Activated T-helper 1 cell treated with anti-CD3 and anti-CD28 coated beads, Interleukin-12 subunit alpha, Interleukin-12 subunit beta, Interleukin-2, Interleukin-4 antibody, amounts not matched to agents 30 ng/mL and 10 ng/mL and 1 ng/mL, durations not matched to agents 14 hours and 24 hours and 36 hours (primary cell): ENCODE measurements at places on chromosomes 1 and 21. TPM values are rescaled to one million over a fixed set of nuclear protein-coding genes. Genes with fewer than 3 reads are reported as not detected.
A peak's percentile ranks its signal among the peaks of the same experiment; 100 is the strongest.

Gene RGS18
- total RNA-seq, result not detected in 2 replicates

Gene L1TD1
- not detected in 2 replicates for total RNA-seq

Gene PCP4
- not detected in 2 replicates for total RNA-seq

Gene WDR64
- not detected in 2 replicates for total RNA-seq

Gene KIF14
- total RNA-seq, result 11.5 and 12.5 TPM in 2 replicates

Gene KLF17
- not detected in 2 replicates for total RNA-seq

Gene GLUL
- total RNA-seq, result 89.6 and 101 TPM in 2 replicates

Gene MXRA8
- 0.18 and 0.20 TPM in 2 replicates for total RNA-seq

Gene ANKRD45
- not detected in 2 replicates for total RNA-seq

Gene OBSCN
- 15.0 and 15.2 TPM in 2 replicates for total RNA-seq

Gene GJA5
- not detected in 2 replicates for total RNA-seq

Gene MED8
- total RNA-seq, result 43.0 and 48.5 TPM in 2 replicates

Gene C1orf226
- total RNA-seq, result not detected in 2 replicates

GRCh38 chr1:182385885-182386853 lies 5.4 kb downstream of the GLUL start:
- no peak for DNase-seq

GRCh38 chr1:116168277-116169032 lies 57.3 kb downstream of the MAB21L3 start:
- peak; percentile 76 for DNase-seq

DNA sequence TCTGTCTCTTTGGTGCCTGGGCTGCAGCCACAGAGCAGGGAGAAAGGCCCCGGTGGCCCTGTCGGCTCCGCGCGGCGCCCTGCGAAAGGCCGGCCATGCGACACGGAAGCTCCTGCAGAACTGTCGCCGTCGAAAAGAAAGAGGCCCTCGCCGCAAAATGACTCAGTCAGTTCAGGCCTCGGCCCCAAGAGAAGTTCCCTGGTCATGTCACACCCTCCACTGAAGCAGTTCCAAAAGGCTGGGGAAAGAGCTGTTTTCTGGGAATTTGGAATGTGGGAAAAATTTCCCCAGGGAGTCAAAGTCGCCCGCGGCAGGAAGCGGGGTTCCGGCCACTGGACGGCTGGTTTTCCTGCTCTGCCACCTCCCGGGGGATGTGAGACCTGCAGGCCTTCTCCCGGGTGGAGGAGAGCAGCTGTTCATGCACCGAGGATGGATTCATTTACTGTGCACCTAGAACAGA lies 115.8 kb upstream of the ZNF678 start:
- DNase-seq, result no peak

DNA sequence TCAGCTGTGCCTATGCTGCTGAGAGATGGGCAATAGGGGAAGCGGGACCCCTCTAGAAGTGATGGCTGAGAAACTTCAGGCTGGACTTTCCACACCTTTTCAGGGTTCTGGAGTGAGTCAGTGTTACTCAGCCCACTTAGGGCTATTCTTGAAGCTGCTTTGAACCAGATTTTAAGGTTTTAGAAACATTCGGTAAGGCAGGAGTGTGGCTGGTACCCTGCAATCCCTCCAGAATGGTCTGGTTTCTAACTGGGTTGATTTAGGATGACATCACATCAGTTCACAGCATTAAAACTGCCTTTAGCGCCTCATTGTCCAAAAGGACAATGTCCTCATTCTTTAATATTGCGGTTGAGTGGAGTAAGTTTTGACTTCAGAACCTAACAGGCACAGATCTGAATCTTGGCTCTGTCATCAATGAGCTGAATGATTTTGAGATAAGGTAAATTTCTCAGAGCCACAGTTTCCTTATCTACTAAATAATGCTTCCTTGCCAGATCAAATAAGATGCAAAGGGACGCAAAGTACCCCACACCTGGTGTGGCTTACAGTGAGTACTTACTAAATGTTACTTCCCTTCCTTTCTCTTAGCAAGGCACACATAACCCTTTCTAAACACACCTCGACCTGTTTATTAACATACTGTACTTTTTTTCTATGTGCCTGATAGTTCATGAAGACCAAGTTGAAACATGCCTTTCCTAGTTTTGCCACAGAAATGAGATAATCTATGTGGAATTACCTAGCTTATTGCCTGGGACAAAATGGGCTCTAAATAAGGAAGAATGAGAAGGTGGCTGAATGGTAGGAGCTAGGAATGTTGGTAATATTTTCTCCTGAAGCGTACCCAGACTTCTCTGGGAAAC lies 209.8 kb downstream of the ROR1 start:
- DNase-seq, result no peak

DNA sequence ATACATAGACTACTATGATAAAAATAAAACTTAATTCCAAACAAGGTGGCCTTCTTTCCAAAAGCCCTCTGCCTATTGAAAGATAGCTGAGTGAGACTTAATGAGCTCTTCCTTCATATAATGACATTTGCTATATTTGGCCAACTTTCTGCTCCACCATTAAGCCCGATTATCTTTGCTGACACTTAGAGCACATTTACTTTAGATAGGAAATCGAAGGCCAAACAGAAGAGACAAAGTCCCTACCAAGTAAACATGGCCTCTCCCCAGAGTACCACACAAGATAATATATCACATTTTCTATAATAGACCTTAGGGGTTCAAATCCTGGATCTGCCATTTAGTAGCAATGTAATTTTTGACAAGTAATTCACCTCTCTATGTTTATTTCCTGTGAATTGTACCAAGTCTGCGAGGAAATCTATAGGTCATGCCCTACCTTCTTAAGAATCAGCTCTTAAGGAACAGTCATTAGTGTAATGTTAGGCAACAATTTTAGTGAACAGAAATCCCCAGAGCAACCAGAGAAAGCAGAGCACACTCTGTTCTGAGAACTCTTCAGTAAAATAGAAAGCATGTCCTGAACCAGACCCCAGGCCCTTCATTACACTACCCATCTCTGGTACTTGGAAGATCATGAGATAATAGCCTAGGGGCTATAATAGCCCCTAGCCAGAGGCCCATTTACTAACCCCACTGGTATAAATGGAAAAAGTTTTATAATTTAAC lies 17.3 kb upstream of the COA6 start:
- DNase-seq, result no peak

DNA sequence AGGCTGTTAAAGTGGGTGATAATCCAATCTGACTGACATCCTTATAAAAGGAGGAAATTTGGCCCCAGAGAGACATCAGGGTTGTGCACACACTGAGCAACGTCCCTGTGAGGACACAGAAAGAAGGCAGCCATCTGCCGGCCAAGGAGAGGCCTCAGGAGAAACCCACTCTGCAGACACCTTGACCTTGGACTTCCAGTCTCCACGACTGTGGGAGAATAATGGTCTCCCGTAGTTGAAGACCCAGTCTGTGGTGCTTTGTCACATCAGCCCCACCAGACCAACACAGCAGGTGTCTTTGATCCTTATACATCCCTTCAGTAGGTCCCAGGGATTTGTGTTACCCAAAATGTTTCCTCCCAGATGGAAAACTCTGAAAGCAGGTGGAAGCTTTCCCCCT lies 4.2 kb upstream of the DNAJC28 start:
- no peak for DNase-seq

GRCh38 chr1:50246869-50247268 lies 138.1 kb downstream of the ELAVL4 start:
- no peak for DNase-seq

DNA sequence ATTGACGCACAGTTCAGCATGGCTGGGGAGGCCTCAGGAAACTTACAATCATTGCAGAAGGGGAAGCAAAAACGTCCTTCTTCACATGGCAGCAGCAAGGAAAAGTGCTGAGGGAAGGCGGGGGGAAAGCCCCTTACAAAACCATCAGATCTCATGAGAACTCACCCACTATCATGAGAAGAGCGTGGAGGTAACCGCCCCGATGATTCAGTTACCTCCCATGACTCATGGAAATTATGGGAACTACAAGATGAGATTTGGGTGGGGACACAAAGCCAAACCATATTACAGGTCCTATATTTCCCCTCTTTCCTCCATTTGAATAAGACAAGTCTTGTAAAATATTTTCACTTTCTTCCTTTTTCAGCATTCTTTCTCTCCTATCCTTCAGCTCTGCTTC lies 7.7 kb upstream of the TTLL7 start:
- DNase-seq, result no peak

DNA sequence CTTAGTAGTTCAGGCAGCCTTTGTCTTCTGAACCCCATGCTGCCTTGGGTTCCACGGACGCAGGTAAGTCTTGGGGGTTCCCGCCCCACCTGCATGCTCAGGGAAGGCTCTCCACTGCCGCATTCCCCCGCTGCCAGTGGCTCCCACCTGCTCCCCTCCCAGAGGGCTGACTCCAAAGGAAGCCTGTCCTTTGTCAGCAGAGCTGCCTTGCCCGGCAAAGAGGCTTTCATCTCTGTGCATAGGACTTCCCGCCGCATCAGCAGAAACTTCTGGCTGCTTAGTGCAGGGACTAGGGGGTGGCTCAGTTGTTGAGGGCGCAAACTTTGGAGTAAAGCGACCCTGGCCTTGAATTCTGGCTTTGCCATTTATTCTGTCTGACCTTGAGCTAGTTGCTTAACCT lies 25.2 kb upstream of the ACTL8 start:
- DNase-seq, result no peak

DNA sequence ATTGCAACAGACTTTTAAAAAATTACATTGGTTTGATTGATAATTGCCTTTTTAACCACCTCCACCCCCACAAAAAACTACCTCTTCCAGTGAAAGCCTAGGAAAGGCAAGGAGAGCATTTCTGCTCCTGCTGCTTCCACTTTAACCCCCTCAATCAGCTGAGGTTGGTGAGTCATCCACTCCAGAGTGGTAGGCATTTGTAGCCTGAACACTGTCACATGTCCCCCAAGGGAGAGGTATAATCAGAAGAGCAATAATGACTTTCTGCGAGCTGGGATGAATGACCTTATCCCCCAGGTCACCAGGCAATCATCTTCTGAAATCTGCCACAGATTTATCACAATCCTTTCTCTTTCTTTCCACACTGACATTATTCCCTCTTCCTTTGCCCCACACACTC lies 126.6 kb upstream of the CAMK1G start:
- no peak for DNase-seq

GRCh38 chr1:118290571-118290970 lies 105.5 kb upstream of the SPAG17 start:
- no peak for DNase-seq

GRCh38 chr1:58584082-58584895 lies 7.2 kb upstream of the TACSTD2 start:
- no peak for DNase-seq

GRCh38 chr1:232568331-232568852 lies 61.5 kb downstream of the SIPA1L2 start:
- no peak for DNase-seq

DNA sequence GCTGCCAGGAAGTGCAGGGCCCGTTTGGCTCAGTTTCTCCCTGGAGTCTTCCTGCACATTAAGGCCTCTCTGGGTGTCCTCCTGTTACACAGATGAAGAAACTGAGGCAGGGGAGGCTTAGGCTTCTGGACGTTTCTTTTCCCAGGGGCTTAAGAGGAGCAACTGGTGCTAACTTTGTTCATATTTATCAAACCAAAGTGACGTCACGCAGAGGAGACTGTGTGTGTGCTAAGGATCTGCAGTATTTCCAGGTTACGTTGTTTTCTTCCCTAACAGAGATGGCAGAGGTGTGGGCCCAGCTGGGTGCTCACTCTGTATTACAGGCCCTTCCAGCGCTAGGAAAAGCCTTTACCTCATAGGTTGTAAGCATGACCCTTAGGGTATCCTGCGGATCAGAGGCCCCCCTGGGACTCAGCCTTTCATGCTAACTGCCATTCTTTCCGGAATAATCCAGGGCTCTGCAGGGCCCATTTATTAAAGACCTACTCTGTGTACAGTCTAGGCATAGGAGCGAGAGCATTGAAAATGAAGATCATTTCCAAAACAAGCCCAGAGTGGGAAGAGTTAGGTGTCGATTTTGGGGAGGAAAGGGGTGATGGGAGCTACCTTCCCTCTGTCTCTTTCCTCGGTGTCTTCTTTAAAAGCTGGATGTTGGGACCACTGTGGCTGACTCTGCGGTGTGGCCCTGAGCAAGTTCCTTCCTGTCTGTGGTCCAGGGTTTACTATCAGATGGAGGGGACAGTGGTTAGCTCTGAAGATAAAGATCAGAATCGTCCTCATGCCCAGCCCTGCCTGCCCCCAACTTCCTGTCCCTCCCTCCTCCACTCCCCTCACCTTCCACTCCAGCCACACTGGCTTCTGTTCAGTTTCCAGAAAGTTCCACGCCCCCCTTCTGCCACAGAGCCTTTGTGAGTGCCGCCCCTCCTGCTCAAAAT lies 4.6 kb downstream of the AGTRAP start:
- peak; percentile 44 for DNase-seq

GRCh38 chr1:147083919-147084272 lies 88.4 kb downstream of the PRKAB2 start:
- DNase-seq, result no peak

DNA sequence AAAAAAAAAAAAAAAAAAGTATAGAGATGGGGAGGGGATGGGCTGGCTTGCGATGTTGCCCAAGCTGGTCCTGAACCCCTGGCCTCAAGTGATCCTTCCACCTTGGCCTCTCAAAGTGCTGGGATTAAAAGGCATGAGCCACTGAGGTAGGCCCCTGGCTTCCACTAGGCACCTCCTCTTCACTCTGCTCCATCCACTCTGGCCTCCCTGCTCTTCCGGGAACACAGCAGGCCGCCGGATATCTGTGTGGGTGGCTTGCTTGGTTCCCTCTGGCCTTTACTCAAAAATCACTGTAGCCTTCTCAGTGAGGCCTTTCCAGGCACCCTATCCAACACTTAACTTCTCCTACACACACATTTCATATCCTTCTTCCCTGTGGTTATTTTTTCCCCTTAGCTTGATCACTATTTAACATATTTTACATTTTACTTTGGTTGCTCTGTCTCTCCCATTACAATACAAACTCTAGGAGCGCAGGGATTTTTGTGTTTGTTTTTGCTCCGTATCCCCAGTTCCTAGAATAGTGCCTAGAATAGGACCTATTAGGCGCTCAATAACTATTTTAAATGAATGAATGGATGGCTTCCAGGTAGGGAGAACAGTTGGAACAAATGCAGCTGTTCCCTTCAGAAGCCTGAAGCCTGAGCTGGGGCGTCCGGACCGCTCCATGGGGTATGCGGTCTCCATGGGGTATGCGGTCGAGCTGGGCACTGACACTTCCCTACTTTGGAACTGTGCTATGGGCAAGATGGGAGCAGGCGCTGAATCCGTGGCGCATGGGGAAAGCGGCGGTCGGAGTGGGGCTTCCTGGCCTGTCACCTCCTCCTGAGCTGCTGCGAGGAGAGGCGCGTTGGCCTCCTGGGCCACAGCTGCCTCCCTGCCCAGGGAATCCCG lies 46.7 kb downstream of the H3-3A start:
- no peak for DNase-seq

GRCh38 chr1:156821801-156822200 lies 5.2 kb upstream of the SH2D2A start:
- DNase-seq, result no peak

GRCh38 chr21:29453511-29453910 lies 154.8 kb downstream of the BACH1 start:
- DNase-seq, result no peak

GRCh38 chr1:88104236-88104635 lies 579.8 kb upstream of the PKN2 start:
- DNase-seq, result no peak
